Femur (tissue), 1 donor: ENCODE measurements at places on chromosomes 12 and 14.

DNA sequence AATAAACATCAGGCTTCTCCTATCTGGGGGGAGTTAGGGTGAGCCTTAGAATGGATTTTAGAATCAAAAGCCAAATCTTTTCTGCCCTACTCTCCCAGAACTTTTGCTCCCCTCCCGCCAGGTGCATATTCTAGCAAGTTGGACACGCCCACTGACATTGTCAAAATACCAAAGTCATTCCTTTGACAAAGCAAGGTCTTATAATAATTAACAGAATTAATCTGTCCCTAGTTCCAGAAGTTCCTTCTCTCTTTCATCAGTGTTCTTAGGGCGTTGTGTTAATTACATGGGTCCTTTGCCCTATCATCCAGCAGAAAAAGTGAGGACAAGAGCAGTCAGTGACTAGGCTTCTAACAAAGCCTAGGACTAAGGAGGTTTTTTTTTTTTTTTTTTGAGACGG is 2.4 kb downstream of the PRR13 start:
- no peak for DNase-seq

GRCh38 chr14:42428996-42429395 is 822.3 kb downstream of the LRFN5 start:
- no peak for DNase-seq

- DNase-seq, result no peak
These were observed 117.2 kb upstream of the FLRT2 start for GRCh38 chr14:85412756-85413155.

GRCh38 chr12:109524466-109525278 is 47.2 kb downstream of the UBE3B start:
- DNase-seq, result no peak

GRCh38 chr14:90970167-90970600 is 90.3 kb downstream of the RPS6KA5 start:
- no peak for DNase-seq

DNA sequence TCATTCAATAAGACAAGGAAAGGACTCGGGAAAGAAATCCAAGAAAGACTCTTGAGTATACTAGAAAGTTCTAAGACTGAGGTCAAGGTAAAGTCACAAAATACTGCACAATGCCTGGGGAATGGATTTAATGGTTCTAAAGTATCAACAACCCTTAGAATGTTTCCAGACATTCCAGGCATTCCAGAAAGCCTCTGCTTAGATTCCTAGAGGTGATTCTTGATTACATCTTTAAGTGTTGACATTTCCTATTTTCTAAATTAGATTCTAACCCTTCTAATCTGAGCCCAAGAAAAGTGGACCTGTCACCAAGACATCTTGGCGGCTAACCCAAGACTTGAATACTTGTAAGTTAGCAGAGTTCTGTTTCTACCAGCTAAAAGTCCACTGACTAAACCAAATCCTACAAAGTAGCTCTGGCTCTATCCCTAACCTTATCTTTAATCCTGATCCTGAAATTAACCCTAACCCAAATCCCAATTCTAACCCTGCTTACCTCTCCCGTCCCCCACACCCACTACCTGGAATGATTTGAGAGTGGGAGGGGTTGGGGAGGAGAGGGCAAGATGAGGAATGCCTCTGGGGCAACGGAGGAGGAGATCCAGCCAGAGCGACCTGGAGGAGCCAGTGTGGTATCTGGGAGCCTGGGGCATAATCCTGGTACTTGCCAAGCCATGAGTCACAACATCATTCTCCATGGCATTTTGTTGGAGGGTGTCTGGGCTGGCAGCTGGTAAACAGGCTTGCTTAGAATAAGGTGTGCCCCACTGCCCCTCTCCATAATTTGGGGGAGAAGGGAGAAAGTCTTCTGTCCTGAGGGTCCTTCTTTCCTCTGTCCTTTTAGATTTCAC is 93.4 kb upstream of the HOXC13 start:
- no peak for DNase-seq

- DNase-seq, result no peak
These were observed 448.1 kb downstream of the ADAMTS20 start for GRCh38 chr12:43103866-43104265.

- no peak for DNase-seq
These were observed 1.4 kb upstream of the APOBEC1 start for GRCh38 chr12:7667125-7667524.

- peak; percentile 10 for DNase-seq
These were observed 805 bp downstream of the MYH7 start for GRCh38 chr14:23434488-23435222.

GRCh38 chr12:4213471-4213870 is 60.1 kb upstream of the CCND2 start:
- DNase-seq, result no peak

DNA sequence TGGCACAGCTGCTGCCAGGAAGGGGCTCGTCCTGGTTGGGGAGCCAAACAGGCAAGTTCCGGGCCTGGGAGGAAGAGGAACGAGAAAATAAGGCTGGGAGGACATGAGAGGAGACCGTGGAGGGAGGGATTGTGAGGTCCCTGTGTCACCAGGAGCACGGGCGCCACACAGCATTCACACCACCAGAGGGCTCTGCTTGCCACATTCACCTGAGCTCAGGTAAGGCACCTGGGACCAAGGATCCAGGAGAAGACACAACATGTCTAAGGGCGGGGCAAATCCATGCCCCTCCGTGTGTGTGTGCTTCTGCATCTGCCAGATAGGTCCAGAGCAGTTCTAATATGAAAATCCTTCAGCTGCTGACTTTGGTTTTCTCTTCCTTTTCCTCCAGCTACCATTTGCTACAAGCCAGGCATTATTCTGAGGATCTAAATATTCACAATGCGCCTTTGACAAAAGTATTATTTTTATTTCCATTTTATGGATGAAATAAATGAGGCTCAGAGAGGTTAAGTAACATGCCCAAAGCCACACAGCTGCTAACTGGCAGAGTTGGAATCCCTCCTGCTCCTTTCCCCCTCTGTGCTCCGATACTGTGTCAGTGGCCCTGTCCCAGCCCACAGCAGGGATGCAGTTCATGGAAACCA is 14.6 kb downstream of the RAPGEF3 start:
- no peak for DNase-seq

- DNase-seq, result no peak
These were observed 228.2 kb downstream of the BCL11B start for GRCh38 chr14:99043756-99044155.

- DNase-seq, result peak; percentile 49
These were observed 795 bp downstream of the SMAGP start for GRCh38 chr12:51269174-51270066.

GRCh38 chr14:53927171-53927570 is 29.5 kb downstream of the BMP4 start:
- no peak for DNase-seq

DNA sequence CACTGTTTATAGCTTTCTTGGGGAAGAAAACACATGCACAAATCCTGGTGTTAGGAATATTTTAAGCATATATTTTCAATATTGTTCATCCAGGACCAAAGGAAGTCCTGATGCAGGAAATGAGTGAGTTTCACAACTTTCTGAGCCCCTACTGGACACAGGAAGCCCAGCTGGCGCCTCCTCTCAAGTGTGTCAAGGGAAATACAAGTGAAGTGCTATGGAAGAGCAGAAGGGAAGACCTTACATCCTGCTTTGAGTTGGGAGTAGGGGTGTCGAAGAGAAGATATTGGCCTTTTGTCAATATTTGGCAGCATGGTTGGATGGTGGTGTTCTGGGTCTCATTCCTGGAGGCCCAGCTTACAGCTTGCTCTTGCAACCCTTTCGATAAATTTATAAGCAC is 66.1 kb upstream of the ZDHHC17 start:
- DNase-seq, result peak; percentile 55

DNA sequence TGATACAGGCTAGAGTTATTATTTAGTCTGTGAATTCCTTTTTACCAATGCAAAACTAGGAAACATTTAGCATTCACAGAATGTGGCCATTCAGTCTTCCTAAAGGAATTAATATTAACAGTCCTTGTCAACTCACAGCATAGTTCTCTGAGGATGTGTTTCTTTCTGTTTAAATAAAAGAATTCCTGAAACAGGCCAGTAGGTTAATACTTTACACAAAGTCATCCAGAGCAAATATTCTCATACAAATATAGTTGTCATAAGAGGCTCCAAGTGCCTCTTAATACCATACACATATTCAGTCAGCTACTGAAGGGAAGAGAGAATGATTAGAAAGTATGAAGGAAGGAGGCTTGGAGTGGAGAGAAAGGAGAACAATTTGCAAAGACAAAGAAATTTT is 120.1 kb downstream of the LMNTD1 start:
- no peak for DNase-seq

GRCh38 chr12:131487388-131488124 is 223.3 kb upstream of the SFSWAP start:
- DNase-seq, result peak; percentile 51

DNA sequence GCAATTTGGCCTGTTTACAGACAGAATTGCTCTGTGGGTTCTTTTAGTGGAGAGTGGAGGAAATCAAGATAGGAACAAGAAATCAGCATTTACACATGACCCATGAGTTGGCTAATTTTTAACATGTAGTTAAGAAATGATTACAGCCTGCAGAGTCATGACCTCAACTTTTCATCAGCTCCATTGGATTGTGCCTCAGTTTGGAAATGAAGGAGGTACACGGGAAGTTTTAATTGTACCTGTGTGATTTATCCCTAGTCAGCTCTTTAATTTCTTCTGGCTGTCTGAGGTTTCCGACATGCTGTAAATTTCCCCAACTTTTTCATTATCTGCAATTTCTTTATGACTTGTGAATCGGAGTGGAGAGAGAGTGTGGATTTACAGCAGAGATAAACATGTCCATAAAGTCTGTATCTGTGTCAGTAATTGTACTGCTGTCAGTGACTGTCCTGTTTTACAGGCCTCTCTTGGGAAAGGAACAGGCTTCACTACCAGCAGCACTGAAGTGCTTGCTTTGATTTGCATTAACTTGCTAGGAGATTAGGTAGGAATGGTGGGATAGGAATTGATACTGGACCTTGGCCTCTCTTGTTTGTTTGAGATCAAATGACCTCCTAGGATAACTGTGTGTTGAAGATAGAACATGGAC is 49.2 kb downstream of the LIN52 start:
- no peak for DNase-seq

- no peak for DNase-seq
These were observed 3.1 kb upstream of the CDCA4 start for GRCh38 chr14:105023791-105024480.

- DNase-seq, result no peak
These were observed 32.3 kb downstream of the PTHLH start for GRCh38 chr12:27940245-27940644.

DNA sequence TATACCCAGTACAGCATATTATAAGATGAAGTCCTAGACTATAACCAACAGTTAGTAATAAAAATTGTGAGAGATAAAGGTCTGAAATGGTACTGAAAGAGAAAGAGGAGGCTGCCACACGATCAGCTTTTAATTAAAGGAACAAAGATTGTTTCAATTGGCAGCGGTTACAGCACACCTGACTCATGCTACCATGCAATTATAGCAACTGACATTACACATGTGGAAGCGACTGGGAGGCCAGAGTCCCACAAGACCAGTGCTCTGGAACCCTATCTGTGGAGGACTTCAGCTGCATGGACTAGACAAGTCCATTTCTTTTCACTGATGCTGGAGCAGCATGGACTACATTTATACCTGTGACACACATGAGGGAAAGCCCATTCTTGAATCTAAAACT is 55.2 kb downstream of the SEL1L start:
- DNase-seq, result no peak

DNA sequence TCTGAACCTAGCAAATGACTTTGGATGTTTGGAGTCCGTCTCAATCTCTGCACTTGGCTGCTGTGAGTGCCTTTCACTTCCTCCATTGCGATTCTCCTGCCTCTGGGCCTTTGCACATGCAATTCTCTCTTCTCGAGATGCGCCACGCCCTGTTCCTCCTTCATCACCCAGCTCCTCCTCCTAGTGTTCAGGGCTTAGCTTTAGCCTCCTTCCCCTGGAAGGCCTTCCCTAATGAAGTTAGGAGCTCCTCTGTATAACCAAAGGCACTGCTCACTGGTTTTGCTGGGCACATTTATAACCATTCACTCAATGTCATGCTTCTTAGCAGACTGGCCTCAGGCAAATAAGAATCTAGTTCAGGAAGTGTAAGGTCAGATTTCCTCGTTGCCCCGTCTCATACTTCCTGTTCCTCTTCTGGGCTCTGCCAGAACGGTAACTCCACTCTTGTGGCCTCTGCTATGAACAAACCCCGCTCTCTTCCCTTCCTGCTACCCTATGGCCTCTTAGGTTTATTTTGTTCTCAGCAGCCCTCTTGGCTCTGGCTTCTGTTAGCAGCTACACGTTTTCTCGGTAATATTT is 171.4 kb downstream of the CRADD start:
- DNase-seq, result no peak

GRCh38 chr12:127885954-127886750 is 380.8 kb upstream of the TMEM132C start:
- peak; percentile 48 for DNase-seq

DNA sequence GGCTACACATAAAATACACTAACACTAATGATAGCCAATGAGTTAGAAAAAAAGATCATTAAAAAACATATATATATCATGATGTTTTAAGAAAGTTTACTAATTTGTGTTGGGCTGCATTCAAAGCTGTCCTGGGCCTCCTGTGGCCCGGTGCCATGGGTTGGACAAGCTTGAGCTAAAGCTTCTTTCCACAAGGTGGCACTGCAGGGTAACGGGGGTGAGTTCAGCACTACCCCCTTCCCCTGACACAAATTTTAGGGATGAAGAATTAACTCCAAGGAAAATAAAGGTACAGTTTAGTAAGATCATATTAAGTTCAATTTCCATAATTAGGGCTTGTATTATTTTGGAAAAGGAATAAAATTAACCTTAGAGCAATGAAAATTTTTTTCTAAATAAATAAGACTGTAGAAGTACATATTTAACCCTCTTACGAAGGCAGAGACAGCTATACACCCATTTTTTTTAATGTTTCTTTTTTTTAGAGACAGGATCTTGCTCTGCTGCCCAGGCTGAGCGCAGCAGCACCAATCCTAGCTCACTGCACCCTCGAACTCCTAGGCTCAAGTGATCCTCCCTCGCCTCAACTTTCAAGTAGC is 38.9 kb downstream of the PPP1R13B start:
- peak; percentile 77 for DNase-seq

GRCh38 chr14:32629236-32629635 is 300.1 kb downstream of the AKAP6 start:
- no peak for DNase-seq
